Activated naive CD8-positive, alpha-beta T cell treated with anti-CD3 and anti-CD28 coated beads for 36 hours (primary cell): ENCODE measurements at places on chromosomes 7 and 10. TPM values are rescaled to one million over a fixed set of nuclear protein-coding genes. Genes with fewer than 3 reads are reported as not detected.

Gene SDHAF3
- total RNA-seq: 41.7 TPM

Gene UMAD1
- 13.7 TPM for total RNA-seq

Gene OR2A5
- not detected for total RNA-seq

Gene PIK3CG
- 26.3 TPM for total RNA-seq

Gene TEX47
- total RNA-seq: not detected

Gene CYP2E1
- total RNA-seq: not detected

Gene RNF133
- total RNA-seq: not detected

Gene JAZF1
- total RNA-seq: 6.6 TPM

GRCh38 chr10:109821672-109822071, 101.6 kb downstream of the XPNPEP1 start:
- no peaks in the 10 kb centered on the region for H3K4me1 ChIP-seq
- H3K27ac ChIP-seq: no peak overlapping the region
- no peaks in the 10 kb centered on the region for H3K36me3 ChIP-seq

DNA sequence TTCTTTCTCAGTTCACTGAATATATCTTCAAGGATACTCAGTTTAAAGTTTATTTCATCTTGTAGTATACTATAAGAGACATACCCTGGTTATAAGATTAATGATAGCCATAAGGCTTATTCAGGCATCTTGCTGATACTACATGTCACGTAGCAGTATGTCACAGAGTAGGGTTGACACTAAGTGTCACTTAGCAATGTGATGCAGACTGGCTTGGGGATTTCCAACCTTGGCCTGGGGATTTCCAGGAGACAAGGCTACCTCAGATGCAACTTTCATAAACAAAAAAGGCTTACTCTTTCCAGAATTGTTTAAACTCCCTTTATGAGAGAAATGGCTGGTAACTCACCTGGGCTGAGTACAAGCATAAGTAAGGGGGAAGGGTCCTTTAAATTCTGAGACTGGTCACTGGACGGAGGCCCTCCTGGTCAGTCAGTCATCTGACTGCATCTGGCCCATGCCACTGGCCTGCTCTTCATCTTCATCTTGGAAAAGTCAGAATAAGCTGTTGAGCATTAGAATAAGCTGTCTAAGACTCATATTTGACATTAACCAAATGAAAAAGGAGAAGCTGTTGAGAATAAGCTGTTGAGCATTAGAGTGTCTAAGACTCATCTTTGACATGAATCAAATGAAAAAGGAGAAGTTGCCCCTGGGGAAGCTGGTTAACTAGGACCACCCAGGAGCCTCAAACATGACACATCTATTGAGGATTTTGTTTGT, 9.5 kb downstream of the SLC13A1 start:
- H3K27ac ChIP-seq: no peak overlapping the region
- no peaks in the 10 kb centered on the region for H3K36me3 ChIP-seq
- H3K4me1 ChIP-seq: no peaks in the 10 kb centered on the region
- no peak overlapping the region for H3K4me3 ChIP-seq

DNA sequence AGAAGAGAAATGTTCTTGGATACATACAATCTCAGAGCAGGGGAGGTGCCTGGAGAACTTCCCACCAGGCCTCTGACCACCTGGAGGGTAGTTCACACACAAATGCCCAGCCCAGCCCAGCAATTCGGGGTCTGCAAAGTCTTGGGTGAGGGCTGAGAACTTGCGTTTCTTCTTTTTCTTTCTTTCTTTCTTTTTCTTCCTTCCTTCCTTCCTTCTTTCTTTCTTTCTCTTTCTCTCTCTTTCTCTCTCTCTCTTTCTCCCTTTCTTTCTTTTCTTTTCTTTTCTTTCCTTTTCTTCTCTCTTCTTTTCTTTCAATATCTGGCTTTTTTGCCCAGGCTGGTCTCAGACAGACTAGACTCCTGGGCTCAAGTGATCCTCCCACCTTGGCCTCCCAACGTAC, 22.4 kb downstream of the NPC1L1 start:
- no peaks in the 10 kb centered on the region for H3K27me3 ChIP-seq
- H3K27ac ChIP-seq: no peak overlapping the region
- H3K4me1 ChIP-seq: no peaks in the 10 kb centered on the region
- no peak overlapping the region for H3K4me3 ChIP-seq
- DNase-seq: no peak

GRCh38 chr10:128296253-128297007, 170.2 kb upstream of the MKI67 start:
- no peaks in the 10 kb centered on the region for H3K27me3 ChIP-seq
- DNase-seq: no peak
- no peak overlapping the region for H3K4me3 ChIP-seq
- H3K4me1 ChIP-seq: no peaks in the 10 kb centered on the region
- H3K27ac ChIP-seq: no peak overlapping the region

- H3K4me3 ChIP-seq: peak overlapping the region; percentile 94
- H3K4me1 ChIP-seq: peaks cover 34% of the 10 kb centered on the region
- H3K27ac ChIP-seq: peak overlapping the region; percentile 96
- no peaks in the 10 kb centered on the region for H3K27me3 ChIP-seq
Measured at GRCh38 chr10:124918191-124918830, 23.6 kb upstream of the ZRANB1 start.

- H3K27ac ChIP-seq: no peak overlapping the region
- no peak for DNase-seq
- H3K27me3 ChIP-seq: no peaks in the 10 kb centered on the region
- H3K36me3 ChIP-seq: no peaks in the 10 kb centered on the region
- no peak overlapping the region for H3K4me3 ChIP-seq
- no peaks in the 10 kb centered on the region for H3K4me1 ChIP-seq
Measured at GRCh38 chr10:122207596-122207995, 63.5 kb upstream of the BTBD16 start.

DNA sequence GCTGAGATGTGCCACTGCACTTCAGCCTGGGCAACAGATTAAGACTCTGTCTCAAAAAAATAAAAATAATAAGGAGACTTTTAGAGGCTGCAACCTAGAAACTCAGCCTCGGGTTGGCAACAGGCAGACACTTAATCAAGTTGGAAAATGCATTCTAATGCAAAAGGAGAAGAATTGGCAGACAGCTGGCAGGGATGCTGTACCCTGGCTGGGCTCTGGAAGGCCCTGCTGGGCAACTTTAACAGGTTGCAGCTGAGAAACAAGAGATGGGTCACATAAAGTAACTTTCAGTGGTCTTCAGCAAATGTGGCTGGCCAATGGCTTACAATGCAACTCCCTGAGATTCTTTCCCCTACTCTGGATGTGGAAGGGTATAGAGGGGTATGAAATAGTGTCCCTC, 1225.7 kb downstream of the TYW1 start:
- no peaks in the 10 kb centered on the region for H3K4me1 ChIP-seq
- no peak overlapping the region for H3K4me3 ChIP-seq
- no peak overlapping the region for H3K27ac ChIP-seq
- no peaks in the 10 kb centered on the region for H3K36me3 ChIP-seq
- DNase-seq: no peak

GRCh38 chr10:113720386-113720785, 31.1 kb upstream of the PLEKHS1 start:
- H3K27ac ChIP-seq: no peak overlapping the region
- H3K4me1 ChIP-seq: peaks cover 2% of the 10 kb centered on the region
- DNase-seq: no peak
- no peak overlapping the region for H3K4me3 ChIP-seq
- no peaks in the 10 kb centered on the region for H3K27me3 ChIP-seq

- H3K27ac ChIP-seq: no peak overlapping the region
- H3K4me3 ChIP-seq: no peak overlapping the region
- H3K36me3 ChIP-seq: peaks cover 13% of the 10 kb centered on the region
Measured at GRCh38 chr10:132716691-132717490, 69.1 kb downstream of the NKX6-2 start.

GRCh38 chr10:118823256-118823907, 68.6 kb upstream of the CACUL1 start:
- H3K4me3 ChIP-seq: no peak overlapping the region
- H3K4me1 ChIP-seq: no peaks in the 10 kb centered on the region
- H3K27me3 ChIP-seq: no peaks in the 10 kb centered on the region
- H3K36me3 ChIP-seq: no peaks in the 10 kb centered on the region
- no peak overlapping the region for H3K27ac ChIP-seq

GRCh38 chr7:47453093-47454061, 128.5 kb downstream of the TNS3 start:
- no peak for DNase-seq
- no peak overlapping the region for H3K27ac ChIP-seq
- no peaks in the 10 kb centered on the region for H3K36me3 ChIP-seq
- H3K27me3 ChIP-seq: no peaks in the 10 kb centered on the region

DNA sequence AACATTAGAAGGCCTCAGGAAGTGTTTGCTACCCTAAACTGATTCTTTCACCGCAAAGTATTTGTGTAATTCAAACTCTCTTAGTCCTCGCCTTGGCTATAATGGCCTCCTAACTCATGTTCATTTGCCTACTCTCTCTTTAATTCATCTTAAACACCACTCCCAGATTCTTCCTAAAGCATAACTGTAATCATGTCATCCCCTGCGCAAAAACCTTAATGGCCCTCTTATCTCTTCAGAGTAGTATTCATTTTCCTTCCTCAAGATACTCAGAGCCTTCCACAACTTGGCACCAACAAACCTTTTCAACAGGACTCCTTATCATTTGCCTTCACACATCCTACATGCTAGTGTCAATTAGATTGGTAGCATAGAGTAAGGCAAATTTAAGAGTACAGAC, 42.9 kb downstream of the CSTF2T start:
- no peaks in the 10 kb centered on the region for H3K4me1 ChIP-seq
- no peak overlapping the region for H3K27ac ChIP-seq
- no peak for DNase-seq
- H3K4me3 ChIP-seq: no peak overlapping the region
- peaks cover 12% of the 10 kb centered on the region for H3K27me3 ChIP-seq

- no peak for DNase-seq
- no peak overlapping the region for H3K27ac ChIP-seq
- no peaks in the 10 kb centered on the region for H3K4me1 ChIP-seq
- no peak overlapping the region for H3K4me3 ChIP-seq
- no peaks in the 10 kb centered on the region for H3K36me3 ChIP-seq
Measured at GRCh38 chr10:80702143-80702542, 164.4 kb downstream of the SH2D4B start.

DNA sequence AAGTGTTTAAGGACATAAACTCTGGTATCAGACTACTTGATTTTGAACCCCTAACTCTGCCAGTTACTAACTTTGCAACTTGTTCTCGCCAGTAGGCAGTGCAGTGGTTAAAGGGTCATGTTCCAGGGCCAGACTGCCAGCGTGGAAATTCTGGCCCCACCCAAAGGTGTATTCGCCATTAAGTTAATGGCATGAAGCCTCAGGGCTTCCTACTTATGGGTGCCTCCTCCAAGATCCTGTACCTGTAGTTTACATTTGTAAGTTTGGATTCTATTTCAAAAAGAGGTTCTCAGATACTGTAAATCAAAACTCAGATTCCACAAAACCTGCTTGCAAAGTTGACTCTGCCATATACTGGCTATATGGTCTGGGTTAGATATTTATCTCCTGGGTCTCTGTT, 2.8 kb upstream of the PIP start:
- H3K4me1 ChIP-seq: no peaks in the 10 kb centered on the region
- DNase-seq: no peak
- H3K27ac ChIP-seq: no peak overlapping the region
- H3K4me3 ChIP-seq: no peak overlapping the region
- H3K27me3 ChIP-seq: peaks cover 19% of the 10 kb centered on the region

DNA sequence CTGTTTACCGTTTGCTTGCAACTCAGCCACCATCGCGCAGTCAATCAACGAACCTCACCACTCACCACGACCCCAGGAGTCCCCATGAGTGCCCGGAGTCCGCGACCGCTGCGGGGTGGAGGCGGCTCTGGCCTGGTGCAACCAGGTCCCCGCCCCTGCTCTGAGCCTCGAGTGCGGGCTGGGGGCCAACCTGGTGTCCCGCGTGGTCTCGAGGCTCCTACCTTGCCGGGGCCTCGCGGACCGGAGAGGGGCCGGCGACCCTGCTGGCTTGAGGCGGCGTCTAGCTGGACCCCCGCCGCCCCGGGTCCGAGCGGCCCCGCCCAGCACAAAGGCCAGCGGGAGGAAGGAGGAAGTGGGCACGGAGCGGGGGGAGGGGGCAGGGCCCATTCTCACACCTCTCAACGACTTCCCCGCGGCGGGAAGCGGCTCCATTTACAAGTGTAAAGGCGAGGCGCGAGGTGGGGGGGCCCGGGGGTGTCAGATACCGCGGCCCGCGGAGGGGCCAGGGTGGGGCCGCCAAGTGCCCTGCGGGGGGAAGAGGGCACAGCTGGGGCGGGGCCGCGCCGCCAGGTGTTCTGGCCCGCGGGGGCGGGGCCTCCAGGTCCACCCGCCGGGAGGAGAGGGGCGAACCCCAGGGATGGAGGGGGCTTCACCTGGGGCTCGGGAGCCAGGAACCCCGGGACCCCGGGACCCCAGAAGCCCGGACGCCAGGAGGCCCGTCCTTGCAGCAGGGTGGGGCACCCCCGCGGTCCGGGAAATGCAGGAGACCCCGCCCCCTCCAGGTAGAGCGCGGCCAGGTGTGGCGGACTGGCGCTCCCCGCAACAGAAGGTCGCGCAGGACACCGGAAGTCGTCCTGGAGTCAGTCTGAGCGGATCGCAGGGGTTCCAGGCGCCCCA, 8.6 kb downstream of the CTBP2 start:
- H3K4me3 ChIP-seq: no peak overlapping the region
- no peaks in the 10 kb centered on the region for H3K4me1 ChIP-seq
- no peak for DNase-seq
